ENCODE measurements at places on chromosomes 5 and 9.

DNA sequence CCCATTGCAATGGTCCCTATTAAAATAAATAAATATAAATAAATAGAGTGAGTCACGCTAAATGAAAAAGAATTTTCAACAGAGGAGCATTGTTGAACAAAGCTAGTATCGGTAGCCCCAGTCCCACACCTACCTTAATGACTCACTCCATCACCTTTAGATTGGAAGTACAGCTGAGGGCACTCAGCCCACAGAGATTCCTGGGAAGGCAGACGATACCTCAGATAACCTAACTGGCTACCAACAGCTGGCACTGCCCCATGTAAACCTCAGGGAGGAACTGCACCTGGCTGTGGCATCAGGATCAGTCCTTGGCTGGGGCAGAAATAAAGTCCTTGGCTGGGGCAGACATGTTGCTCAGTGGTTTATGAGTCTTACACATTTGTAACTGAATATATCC, 49.3 kb downstream of the SPRY4 start:
- no peak for DNase-seq

DNA sequence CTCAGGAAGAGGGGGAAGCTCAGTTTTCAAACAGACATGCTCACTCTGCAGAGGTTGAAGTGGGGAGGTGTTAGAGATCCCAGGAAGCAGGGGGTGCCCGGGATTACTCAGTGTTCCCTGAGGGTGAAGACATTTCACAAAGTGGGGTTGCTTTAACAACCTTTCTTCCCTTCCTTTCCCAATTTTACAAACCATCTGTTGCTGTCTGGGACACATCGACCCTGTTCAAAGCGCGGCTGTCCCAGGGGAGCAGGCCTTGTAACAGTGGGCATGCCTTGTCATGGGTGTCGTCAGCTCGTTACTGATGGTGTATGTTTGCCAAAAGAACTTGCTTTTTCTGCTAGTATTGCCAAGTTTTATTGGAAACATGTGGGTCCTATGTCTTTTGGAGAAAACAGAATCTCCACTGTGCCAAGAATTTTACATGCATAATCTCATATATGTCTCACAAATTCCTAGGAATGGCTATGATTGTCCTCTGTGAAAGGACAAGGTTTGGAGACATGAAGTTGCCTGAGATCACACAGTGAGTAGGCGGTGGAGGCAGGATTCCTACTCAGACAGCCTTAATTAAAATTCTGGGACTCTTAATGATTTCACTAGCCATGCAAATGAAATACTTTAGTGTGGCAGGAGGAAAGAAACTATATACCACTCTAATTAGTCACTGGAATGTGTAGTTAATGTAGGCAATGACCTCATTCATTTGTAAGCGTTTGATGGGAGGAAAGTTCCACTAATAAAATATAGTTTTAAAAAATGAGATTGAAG, 198.9 kb downstream of the NXNL2 start:
- no peak for DNase-seq

DNA sequence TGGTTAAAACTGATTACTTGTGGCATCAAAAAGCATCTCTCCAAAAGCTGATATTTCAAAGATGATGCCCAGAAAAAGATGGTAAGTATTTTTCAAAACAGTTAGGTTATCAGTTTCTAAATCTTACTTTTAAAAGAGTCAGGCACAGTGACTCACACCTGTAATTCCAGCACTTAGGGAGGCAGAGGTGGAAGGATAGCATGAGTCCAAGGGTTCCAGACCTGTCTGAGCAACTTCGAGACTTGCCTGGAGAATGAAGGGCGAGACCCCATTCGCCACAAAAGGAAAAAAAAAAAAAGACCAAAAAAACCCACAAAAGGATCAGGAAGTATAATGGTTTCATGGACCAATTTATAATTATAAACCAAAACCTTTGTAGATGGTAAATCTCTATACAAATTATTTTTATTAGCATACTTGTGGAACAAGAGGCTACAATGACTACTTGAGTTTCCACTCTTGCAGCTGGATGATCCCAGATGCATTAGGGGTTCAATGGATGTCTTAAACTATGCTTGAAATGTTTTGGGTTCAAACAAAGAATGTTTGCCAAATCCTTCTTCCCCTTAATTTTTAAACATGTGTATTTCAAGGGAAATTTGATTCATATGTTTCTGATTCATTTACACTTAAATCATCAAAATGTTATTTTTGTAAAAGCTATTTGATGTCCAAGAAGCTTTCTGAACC, 96.1 kb downstream of the ADAMTSL1 start:
- DNase-seq = no peak

GRCh38 chr5:56763711-56764466, 51.5 kb upstream of the MAP3K1 start:
- no peak for DNase-seq

DNA sequence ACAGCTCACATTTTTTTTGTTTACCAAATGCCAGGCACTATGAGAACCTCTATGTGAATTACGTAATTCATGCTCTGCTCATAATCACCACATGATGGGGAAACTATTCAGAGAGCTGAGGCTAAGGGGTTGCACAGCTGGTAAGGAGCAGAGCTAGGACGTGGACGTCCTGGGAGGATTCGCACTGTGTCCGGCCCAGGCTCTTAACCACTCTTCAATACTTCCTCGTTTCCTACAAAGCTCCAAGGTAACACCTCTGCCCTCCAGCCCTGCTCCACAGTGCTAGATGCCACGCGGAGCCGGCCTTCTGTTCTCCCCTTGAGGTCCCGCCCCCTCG, 8.7 kb downstream of the PHF19 start:
- no peak for DNase-seq

DNA sequence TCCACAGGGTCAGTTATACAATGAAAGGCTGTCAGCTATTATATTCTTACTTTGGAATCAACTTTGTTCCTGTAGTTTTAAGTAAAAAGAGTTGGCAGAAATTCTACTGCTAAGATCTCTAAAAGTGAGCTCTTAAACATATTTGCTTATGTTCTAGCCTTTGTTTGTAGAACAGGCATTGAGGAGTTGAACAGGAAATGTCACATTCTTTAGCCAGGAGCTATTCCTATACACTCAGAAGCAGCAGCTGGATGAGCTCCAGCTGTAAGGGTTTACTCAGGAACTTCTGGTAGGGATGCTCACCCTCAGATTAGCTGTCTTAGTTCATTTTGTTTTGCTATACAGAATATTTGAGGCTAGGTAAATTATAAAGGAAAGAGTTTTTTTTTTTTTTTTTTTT, 22.4 kb upstream of the SPINK14 start:
- DNase-seq = no peak

DNA sequence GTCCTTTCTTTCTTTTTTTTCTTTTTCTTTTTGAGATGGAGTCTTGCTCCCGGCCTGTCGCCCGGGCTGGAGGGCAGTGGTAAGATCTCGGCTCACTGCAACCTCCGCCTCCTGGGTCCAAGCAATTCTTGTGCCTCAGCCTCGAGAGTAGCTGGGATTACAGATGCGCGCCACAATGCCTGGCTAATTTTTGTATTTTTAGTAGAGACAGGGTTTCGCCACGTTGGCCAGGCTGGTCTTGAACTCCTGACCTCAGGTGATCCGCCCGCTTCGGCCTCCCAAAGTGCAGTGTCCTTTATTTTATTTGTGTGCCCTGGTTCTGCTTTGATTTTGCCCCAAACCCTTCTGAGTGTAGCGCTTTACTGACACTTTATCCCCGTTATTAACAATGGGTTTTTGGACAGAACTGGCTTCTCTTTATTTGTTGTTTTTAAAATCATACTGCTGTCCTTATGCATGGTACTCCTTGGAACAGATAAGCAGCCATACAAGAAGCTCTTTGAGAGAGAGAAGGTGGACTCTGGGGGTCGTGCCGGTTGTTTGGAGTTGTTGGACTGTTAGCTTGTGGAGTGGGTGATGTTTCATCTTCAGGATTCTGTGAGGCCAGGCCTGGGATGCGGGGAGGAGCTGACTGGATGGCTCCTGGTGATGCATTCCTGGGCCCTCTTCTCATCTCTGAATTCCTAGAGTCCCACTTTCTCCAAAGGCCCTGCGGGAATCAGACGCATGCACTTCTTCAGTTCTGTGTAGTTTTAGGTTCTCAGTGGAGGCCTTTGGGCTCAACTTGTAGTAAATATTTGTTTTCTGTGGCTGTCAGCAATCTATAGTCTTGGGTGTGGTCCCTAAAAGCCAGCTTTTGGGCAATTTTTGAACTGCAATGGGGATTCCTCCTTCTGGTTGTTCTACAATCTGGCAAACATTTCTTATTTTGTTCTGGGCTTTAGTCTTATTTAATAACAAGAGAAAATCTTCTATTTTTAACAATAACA, 47.8 kb downstream of the PTTG1 start:
- no peak for DNase-seq

DNA sequence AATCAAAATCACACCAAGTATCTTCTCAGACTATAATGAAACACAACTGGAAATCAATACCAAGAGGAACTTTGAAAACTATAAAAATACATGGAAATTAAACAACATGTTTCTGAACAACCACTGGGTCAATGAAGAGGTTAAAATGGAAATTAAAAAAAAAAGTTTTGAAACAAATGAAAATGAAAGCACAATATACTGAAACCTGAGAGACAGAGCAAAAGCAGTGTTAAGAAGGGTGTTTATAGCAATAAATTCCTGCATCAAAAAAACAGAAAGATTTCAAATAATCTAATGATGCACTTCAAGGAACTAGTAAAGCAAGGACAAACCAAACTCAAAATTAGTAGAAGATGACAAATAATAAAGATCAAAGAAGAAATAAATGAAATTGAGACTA, 92.0 kb downstream of the TMEM232 start:
- DNase-seq = no peak

DNA sequence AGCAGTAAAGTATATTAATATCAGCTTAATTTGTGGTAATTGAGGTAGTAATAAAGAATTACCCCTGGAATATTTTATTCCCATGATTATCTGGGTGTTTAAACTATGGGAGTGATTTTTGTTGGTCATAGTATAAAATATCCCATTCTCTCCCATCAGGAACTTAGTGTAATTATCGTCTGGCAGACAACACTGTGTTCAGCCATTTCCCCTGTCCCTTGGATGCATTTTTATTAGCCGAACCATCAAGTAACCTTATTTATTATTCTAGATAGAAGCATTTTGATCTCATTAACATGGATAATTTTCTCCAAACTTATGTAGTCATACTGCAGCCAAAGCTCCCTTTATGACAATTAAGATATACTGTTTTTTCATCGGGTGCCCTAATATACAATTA, 320.8 kb downstream of the MAT2B start:
- DNase-seq = no peak

GRCh38 chr5:176497852-176498251, 39.4 kb downstream of the RNF44 start:
- no peak for DNase-seq

GRCh38 chr9:96217754-96218693, 84.0 kb downstream of the HSD17B3 start:
- DNase-seq = peak; percentile 70

- no peak for DNase-seq
Measured at GRCh38 chr5:78755822-78756429, 107.4 kb upstream of the LHFPL2 start.

GRCh38 chr9:127741831-127742434, 6.8 kb upstream of the TOR2A start:
- no peak for DNase-seq

DNA sequence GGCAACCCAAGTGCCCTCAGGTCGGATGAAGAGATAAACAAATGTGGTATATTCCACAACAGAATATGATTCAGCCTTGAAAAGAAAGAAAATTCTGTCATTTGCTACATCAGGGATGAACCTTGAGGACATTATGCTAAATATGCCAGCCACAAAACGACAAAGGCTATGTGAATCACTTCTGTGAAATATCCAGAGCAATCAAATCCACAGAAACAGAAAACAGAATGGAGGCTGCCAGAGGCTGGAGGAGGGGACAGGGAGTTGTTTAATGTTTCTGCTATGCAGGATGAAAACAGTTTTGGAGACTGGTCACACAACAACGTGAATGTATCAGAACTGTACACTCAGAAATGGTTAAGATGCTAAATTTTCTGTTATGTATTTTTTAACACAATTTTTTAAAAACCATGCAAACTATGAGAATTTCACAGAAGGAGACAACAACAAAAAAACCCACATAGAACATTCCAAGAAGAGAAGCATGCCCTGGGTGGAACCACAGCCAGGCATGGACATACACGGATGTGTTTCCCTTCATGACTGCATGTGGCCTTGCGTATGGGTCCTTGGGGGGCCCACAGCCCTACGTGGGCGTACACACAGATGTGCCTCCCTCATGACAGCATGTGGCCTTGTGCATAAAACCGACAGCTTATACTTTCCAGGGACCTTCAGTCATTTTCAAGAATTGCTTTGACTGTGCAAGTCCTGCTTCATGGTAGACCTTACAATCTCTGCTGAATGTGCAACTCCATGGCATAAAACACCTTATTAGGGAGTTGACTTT, 146.7 kb downstream of the ROR2 start:
- no peak for DNase-seq

DNA sequence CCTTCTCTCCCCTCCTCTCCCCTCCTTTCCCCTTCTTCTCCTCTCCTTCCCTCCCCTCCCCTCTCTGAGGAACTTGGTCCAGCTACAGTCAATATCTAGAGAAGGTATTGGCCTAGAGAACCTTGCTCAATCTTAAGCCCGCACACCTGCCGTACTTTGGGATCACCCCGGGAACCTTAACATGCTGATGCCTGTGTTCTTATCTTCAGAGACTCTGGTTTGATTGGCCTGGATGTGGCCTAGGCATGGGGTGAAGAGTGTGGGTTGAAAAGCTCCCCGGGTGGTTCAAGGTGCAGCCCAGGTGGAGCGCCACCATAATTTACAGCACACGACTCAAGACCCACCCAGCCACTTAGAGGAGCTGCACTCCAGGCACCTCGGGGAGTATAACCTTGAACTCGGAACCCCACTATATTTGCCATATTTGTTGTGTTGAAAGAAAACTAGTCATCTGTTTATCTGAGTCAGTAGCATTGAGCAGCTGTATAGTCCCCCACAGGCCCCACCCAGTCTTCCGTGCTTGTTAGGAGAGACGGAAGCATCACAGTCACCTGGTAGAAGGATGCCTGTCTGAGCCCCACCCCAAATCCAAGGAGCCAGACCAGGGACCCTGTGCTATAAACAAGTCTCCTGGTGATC, 14.4 kb upstream of the PHF19 start:
- DNase-seq = no peak

DNA sequence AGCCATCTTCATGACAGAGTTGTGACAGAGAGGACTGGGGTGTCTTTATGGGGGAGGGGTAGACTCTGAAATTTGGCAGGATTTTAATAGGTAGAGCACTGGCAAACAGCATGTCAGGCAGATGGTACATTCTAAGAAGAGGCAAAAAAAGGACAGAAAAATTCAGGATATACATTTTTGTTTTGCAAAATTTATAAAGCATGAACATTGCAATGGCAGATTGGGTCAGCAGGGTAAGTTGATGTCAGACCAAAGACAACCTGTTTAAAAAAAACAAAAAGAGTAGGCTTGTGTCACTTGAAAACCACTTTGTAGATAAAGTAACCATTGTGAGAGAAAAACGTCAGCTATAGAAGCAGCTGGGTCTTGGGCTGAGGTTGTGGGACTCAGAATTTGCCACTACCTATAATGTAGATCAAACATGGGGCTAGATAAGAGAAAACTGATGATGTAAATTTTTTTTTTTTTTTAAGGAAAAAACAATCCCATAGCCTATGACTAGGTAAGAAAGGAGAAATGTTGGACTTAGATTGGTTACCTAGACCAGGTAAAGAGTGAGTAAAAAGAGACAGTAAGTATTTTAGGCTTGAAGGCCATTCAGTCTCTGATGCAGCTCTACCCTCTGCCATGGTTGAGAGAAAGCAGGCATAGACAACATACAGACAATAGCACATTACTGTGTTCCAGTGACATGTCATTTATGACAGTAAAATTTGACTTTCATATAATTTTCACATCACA, 8.3 kb downstream of the CAMK4 start:
- no peak for DNase-seq
